Activated T-cell treated with anti-CD3 and anti-CD28 coated beads, Interleukin-2, amount 50 U/mL, for 72 hours (primary cell): ENCODE measurements at places on chromosomes 12 and 14. TPM values are rescaled to one million over a fixed set of nuclear protein-coding genes. Genes with fewer than 3 reads are reported as not detected.

Gene FBXO34
- total RNA-seq, result 29.9 TPM

Gene TMEM233
- not detected for total RNA-seq

DNA sequence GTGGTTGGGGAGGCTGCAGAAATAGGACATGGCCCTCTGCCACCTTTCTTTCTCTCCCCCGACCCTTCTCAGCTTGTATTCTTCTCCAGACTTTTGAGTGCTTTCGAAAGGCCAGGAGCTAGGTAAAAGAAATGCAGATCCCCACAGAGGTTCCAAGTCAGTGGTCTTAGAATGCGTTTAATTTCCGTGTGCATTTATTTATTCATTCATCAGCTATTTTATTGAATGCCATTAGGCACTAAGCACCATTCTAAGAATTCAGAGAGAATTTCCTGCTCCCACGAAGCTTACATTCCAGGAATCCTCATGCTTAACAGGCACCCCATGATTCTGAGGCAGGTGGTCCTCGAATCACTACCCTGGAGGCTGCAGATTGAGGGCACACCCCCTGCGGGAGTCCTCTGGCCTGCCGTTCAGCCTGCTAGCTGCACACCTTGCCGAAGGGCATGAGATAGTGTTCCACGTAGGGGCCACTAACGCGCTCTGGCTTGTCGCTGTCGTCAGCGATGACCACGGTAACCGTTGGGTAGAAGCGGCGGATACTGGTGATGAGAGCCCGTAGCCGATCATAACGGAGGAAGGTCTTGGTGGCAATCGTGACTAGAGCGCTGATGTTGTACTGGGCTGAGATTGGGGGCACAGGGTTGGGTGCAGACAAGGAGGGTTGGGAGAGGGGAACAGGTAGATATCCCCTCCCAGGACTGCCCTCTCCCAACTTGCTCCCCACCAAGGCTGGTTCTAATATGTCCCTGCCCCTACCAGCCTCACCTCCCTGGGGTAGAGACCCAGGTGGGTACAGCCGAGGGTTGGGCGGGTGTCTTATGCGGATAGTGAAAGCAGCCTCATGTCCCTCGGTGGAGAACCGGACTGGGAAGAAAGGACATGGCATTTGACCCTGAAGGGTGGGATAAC, 4.5 kb downstream of the B4GALNT1 start:
- H3K36me3 ChIP-seq, result no peaks in the 10 kb centered on the region
- peaks cover 27% of the 10 kb centered on the region for H3K4me1 ChIP-seq
- no peak for DNase-seq
- no peak overlapping the region for H3K27ac ChIP-seq

GRCh38 chr12:90773491-90773890, 181.5 kb downstream of the CCER1 start:
- DNase-seq, result no peak
- no peaks in the 10 kb centered on the region for H3K4me1 ChIP-seq
- no peaks in the 10 kb centered on the region for H3K27me3 ChIP-seq
- no peak overlapping the region for H3K27ac ChIP-seq
- no peaks in the 10 kb centered on the region for H3K36me3 ChIP-seq

Gene AICDA
- total RNA-seq, result not detected

DNA sequence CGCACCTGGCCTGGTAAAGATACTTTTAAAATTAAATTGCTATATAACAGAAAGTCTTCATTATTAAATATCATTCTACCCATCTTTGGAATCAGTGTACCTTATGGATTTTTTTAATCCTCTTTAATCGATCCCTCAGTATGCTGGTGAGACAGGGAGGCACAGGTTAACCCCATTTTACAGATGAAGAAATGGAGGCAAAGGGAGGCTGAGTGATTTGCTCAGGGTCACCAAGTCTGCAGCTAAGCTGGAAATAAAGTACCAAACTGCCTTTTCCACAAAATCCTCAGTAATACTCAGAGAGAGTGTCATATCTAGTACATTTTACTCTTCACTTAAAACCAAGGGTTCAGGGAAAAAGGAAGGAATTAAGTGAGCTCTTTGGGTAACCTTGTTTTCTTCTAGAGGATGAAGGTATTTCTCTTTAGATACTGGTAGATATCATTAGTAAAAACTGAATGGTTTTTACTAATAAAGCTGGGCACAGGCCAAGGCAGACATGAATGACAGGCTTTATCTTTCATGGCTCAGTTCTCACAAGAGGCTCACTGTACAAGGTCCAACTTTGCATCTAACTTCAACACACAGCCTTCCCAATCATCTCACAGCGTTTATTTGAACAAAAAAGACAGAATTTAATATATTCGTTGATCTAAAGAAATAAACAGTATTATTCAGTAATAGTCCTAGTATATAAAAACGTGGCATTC, 35.3 kb upstream of the TTC7B start:
- no peaks in the 10 kb centered on the region for H3K36me3 ChIP-seq
- no peak for DNase-seq
- no peaks in the 10 kb centered on the region for H3K4me1 ChIP-seq
- no peak overlapping the region for H3K4me3 ChIP-seq

DNA sequence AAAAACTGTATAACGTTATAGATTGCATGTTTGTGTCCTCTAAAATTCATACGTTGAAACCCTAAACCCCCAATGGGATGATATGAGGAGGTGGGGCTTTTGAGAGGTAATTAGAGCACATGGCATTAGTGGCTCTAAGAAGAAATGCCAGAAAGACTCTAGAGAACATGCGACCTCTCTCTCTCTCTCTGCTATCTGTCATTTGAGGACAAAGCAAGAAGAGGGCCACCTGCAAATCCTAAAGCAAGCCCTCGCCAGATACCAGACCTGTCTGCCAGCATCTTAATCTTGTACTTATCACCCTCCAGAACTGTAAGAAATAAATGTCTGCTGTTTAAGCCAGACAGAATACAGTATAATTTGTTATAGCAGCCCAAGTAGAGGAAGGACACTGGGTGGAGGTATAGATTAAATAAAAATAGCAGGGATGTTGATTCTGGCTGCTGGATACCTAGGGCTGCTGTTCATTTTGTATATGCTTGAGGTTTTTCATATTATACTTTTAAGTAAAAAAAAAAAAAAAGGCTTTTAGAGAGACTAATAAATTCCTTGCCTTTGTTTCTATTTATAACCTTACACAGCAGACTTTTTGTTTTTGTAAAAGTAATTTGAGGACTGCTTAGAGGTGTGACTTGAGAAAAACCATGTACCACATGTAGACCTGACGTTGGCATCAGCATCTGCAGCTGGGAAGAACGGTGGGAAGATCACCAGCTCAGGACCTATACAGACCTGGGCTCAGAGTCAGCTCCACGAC, 26.9 kb downstream of the MOK start:
- H3K27ac ChIP-seq, result no peak overlapping the region
- DNase-seq, result no peak
- no peaks in the 10 kb centered on the region for H3K36me3 ChIP-seq
- H3K4me3 ChIP-seq, result no peak overlapping the region
- no peaks in the 10 kb centered on the region for H3K4me1 ChIP-seq
- no peaks in the 10 kb centered on the region for H3K27me3 ChIP-seq

Gene KRT71
- not detected for total RNA-seq

DNA sequence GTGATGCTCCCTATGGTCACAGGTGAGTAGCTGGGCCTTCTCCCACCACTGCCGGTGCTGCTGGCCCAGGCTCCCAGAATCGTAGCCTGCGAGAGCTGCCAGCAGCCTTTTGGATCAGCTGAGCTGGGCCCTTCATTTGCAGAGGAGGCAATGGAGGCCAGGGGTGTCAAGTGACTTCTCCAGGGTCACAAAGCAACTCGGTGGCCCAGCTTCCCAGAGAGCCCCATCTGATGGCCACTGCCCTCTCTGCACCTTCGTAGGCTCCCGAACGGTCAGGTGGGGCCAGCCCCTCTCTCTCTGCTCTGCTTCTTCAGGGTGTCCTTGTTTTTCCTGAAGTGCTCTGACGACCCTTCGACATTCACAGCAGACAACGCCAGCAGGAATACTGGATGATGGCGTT, 4.6 kb downstream of the KRT80 start:
- DNase-seq, result no peak
- H3K36me3 ChIP-seq, result no peaks in the 10 kb centered on the region
- H3K4me3 ChIP-seq, result no peak overlapping the region
- H3K27me3 ChIP-seq, result no peaks in the 10 kb centered on the region
- no peak overlapping the region for H3K27ac ChIP-seq
- H3K4me1 ChIP-seq, result peaks cover 5% of the 10 kb centered on the region

- no peak overlapping the region for H3K4me3 ChIP-seq
- peaks cover 12% of the 10 kb centered on the region for H3K4me1 ChIP-seq
- H3K27ac ChIP-seq, result peak overlapping the region; percentile 72
- H3K36me3 ChIP-seq, result peaks cover 26% of the 10 kb centered on the region
Measured at GRCh38 chr14:101979666-101980065, 15.3 kb downstream of the DYNC1H1 start.

Gene ZC2HC1C
- total RNA-seq, result 3.0 TPM

DNA sequence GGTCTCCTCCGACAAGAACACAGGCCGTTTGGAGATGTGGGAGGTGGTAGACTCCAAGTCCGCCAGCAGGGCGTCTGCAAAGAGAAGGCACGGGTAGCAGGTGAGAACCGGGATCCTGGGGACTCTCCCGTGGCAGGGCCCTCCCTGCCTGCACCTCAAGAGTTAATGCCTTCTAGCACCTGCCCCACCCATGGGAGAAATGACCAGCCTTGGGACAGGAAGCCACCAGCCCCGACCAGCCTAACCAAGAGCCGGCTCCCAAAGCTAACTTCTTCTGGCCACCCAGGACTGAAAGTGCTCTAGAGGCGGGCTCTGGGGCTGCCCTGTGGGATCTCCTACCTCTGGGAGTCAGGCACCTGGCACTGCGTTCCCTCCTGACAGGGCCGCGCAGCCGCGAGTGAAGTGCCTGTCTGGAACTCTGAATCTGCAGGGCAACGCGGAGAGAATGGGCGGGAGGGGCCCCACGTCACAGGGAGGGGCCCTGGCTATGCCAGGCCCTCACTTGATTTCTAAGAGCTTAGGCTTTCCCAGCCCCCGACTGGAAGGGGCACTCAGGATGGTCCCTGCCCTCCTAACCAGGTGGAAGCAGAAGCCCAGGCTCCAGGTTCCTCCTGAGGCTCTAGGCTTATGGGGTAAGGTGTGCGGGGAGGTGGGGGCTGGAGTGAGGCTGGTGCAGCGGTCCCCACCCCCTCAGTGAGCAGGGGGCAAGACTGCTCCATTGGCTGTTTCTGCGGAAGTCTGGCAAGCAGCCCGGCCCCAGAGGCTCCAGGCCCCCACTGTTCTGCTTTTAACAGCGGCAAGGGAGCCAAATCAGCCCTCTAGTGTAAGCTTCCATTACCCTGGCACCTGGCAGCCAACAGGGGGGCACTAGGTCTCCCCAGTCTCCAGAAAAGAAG, 23.6 kb upstream of the RPLP0 start:
- no peak for DNase-seq
- no peak overlapping the region for H3K27ac ChIP-seq
- no peaks in the 10 kb centered on the region for H3K36me3 ChIP-seq
- peak overlapping the region; percentile 87 for H3K4me3 ChIP-seq
- peaks cover 43% of the 10 kb centered on the region for H3K4me1 ChIP-seq

DNA sequence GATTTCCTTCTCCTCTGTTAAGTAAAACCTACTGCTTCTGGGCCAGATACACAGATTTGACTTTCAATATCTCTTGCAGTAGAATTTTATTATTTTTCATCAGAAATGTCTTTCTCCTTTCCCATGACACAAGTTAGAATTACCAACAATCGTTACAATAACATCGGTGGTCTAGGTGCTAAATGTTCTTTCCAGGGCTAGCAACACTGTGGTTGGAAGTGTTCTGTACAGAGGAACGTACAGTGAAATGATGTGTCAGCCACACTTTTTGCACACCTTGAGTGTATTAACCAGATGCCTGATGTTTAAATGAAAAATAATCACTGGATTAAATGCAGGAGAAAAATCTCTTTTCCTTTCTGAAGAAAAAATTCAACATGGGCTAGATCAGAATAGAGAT, 27.7 kb upstream of the KLRD1 start:
- no peak for DNase-seq
- H3K36me3 ChIP-seq, result no peaks in the 10 kb centered on the region
- H3K4me3 ChIP-seq, result no peak overlapping the region

- no peaks in the 10 kb centered on the region for H3K4me1 ChIP-seq
- no peak overlapping the region for H3K4me3 ChIP-seq
- DNase-seq, result no peak
- no peak overlapping the region for H3K27ac ChIP-seq
- peaks cover 2% of the 10 kb centered on the region for H3K36me3 ChIP-seq
Measured at GRCh38 chr12:112788205-112788604, 3.3 kb upstream of the RPH3A start.

Gene KCNK13
- not detected for total RNA-seq

DNA sequence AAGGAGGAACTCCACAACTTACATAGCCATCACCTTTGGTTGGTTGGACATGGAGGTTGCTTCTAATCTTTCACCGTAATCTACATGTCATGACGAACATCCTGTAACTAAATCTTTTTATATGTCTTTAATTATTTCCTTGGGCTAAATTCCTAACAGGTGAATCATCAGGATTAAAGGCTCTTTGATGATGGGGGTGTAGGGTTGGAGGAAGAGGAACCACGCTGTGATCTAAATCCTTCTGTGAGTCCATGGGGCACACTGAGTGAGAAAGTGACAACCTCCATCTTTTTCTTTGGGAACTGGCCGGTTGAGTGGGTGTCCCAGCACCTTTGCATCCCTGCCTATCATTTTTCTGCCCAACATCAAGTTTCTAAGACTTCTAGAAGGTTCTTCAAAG, 31.1 kb upstream of the MAP1LC3B2 start:
- H3K4me1 ChIP-seq, result peaks cover 19% of the 10 kb centered on the region
- H3K4me3 ChIP-seq, result no peak overlapping the region
- DNase-seq, result no peak
- no peak overlapping the region for H3K27ac ChIP-seq

DNA sequence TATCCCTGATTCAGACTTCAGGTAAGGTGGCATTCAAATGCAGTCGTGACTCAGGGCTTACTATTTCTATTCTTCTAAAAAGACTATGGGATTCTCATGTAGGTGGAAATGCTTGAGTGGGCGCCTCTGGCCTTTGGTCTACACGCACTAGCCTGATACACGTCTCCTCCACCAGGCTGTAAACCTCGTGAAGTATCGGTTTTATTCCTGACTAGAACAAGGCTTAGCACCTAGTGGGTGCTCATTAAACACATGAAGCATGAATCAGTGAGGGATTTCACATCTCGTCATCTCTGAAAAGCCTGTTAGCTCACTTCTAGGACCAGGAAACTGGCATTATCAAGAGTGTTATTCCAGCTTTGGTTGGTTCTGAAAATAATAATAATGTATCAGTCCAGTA, 17.7 kb upstream of the HNF1A start:
- peak; percentile 22 for DNase-seq
- peak overlapping the region; percentile 49 for H3K4me3 ChIP-seq
- H3K4me1 ChIP-seq, result peaks cover 50% of the 10 kb centered on the region
- peak overlapping the region; percentile 50 for H3K27ac ChIP-seq
- H3K27me3 ChIP-seq, result no peaks in the 10 kb centered on the region
